ENCODE measurements at places on chromosomes 13 and 19. TPM values are rescaled to one million over a fixed set of nuclear protein-coding genes. Genes with fewer than 3 reads are reported as not detected.

ATP7B gene
- 1.6 TPM for total RNA-seq

SYNE4 gene
- 0.32 TPM for total RNA-seq

RXFP2 gene
- total RNA-seq, result not detected

CYP2B6 gene
- total RNA-seq, result not detected

PSG3 gene
- total RNA-seq, result under 0.01 TPM

C3 gene
- total RNA-seq, result 1.6 TPM
